ENCODE measurements at places on chromosomes 11 and 22.

DNA sequence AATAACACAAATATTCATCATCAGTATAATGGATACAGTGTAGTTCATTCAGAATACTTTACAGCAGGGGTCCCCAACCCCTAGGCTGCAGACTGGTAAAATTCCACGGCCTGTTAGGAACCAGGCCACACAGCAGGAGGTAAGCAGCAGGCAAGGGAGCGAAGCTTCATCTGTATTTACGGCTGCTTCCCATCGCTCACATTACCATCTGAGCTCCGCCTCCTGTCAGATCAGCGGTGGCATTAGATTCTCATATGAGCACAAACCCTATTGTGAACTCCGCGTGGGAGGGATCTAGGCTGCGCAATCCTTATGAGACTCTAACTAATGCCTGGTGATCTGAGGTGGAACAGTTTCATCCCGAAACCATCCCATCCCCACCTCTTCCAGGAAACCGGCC, 125.1 kb downstream of the SERGEF start:
- DNase-seq: no peak

GRCh38 chr22:32206774-32207758, 2.2 kb upstream of the RFPL2 start:
- DNase-seq: peak; percentile 39

- DNase-seq: no peak
Observed at GRCh38 chr22:38286915-38287669, 14.3 kb upstream of the TMEM184B start.

DNA sequence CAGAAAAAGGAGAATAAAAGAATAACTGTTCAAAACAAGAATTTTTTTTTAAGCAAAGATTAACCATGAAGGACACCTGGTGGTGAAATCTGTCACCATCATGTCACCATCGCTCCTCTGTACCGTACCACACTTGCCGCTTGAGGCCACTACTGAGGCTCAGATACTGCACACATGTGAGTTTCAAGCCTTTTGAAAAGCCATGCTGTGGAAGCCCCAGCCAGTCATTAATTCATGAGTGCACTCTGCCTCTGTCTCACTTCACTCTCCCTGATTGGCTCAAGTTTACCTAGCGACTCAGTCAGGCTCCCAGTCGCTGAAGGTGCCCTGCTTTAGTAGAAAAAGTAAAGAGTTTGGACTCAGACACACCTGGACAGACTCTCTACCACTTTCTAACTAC, 6.6 kb upstream of the MS4A12 start:
- DNase-seq: peak; percentile 19

DNA sequence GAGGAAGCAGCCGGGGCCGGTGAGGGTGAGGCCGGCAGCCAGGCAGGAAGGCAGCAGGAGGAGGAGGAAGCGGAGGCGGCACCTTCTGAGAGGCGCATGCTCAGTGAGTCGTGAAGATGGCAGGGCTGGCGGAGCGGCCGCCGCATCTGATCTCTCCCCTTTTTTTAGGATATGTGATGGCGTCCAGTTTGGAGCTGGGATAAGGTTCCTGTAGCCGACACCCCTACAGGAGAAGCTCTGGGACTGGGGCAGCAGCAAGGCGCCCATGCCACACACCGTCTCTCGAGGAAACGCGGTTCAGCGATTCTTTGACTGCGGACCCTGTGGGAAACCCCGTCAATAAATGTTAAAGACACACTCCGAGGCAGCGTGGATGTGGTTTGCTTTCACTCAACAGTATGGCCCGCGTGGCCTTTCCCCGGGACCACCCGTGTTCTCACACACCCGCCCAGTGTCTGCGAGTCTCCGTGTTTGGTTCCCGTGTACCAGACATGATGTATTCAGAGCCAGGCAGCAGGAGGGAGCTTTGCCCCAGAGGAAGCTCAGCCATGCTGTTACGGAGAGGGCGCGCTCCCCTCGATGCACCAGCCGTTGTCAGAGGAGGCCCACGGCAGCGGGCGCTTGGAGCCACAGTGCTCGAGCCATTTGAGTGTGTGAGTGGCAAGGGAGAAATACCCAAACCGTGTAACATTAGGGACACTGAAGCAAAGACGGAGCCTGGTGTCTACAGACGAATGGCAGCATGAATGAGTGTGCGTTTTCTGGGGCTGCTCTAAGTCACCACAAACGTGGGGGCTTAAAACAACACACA, 27.7 kb upstream of the PARVB start:
- peak; percentile 81 for DNase-seq

DNA sequence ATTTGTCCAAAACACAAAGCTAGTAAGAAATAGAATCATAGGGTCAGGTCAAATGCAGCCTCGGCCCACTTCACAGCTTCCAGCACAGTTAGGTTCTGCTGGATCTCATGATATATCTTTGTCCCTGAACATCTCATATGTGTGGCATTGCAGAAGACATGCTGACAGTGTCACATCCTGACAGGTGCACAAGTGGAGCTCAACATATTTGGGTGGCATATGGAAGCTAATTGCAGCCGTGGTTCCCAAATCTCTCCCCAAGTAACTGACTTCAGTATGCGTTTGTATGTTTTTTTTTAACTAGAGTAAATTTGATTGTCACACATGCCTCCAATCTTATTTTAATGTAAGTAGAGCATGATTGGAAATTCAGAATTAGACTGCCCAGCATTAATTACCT, 33.4 kb downstream of the NAV2 start:
- no peak for DNase-seq

DNA sequence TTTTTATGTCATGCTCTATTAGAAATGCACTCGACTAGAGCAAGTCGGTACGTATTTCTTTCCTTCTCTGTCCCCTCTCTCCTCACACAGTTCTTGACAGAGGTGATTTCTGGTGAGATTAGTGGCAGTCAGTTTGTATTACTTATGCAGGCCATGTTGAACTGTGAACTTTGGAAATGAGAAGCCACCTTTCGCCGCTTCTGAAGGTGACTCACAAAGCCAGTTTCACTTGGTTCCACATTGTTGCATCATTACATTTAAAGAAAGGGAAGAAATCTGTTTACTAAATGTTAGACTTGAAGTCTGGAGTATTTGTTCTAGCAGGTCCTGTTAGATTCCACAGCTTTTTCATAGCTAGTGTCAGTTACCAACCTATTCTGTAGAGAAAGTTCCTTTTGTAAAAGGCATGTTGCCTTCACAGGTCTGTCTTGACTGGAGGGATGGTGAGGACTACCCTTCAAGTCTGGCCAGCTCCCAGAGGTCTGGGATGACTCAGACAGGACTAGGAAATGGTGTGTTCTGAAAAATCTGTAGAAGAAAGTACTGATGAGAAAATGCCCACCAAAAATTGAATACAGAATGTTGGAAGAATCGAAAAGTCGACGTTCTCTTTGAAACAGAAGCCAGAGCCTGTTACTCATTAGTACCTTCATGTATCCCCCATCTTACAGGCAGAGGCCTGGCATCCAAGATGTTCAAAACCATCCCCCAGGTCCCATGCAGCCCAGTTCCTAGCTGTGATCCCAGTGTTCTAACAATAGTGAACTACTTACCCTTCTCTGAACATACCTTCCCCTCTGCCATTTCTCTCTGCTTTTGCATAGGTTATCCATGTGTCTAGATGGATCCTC, 181.4 kb downstream of the DBX1 start:
- DNase-seq: no peak

DNA sequence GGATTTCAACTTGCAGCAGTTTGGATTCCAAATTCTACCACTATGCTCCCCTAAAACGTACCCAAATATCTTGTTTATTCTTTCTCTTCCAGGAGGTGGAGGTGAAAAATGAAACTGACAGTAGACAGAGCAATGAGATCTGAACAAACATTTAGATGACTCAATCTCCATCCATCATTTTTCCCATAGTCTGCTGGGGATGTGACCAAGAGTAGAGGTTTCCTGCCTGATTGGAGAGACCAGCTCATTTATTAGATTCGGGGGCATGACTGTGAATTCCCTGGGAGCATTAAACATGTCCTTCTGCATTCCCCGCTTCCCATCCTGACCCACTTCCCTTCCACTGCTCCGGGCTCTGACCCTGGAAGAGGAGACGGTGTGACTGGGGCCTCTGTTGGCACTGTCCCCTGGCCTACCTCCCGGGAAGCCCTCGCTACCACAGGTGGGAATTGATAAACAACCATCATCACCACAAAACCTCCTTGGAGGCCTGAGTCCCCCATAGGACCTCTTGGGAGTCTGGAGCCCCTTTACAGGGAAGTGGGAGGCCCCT, 20.3 kb downstream of the DKK3 start:
- DNase-seq: peak; percentile 5

DNA sequence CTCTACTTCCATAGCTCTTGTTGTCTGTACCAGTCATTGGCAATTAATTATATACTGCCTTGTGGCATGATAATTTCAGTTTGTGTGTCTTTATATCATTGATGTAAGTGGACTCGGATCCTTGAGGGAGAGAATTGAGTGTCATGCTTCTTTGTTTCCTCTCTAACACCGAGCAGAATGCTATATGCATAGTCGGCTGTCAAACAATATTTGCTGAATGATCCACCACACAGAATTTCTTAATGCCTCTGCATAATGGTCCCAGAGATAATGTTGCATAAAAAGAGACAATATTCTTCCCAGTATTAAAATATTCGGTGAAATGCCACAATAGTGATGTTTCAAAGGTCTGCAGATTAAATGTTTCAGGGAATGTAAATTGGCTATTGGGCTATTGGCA, 664.8 kb downstream of the NTM start:
- DNase-seq: no peak

GRCh38 chr11:45000918-45001317, 50.2 kb upstream of the TP53I11 start:
- no peak for DNase-seq

DNA sequence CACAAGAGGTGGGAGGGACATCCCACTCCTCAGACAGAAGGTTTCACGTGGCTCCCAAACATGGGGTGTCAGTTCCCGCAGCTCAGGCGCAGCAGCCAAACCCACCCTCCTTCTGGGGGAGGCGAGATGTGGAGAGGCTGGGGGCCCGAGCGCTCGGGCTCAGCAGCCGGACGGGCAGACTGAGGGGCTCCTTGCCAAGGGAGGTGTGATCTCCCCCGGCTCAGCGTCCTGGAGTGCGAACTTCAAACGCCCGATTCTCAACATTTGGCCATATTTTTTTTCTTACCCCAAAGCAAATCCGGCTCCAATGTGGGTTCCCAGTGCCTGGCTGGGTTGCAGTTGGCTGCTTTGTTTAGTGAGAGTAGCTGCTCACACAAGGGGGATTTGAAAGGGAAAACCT, 477.9 kb downstream of the MN1 start:
- no peak for DNase-seq

GRCh38 chr11:129444274-129444673, 68.6 kb downstream of the BARX2 start:
- DNase-seq: no peak

DNA sequence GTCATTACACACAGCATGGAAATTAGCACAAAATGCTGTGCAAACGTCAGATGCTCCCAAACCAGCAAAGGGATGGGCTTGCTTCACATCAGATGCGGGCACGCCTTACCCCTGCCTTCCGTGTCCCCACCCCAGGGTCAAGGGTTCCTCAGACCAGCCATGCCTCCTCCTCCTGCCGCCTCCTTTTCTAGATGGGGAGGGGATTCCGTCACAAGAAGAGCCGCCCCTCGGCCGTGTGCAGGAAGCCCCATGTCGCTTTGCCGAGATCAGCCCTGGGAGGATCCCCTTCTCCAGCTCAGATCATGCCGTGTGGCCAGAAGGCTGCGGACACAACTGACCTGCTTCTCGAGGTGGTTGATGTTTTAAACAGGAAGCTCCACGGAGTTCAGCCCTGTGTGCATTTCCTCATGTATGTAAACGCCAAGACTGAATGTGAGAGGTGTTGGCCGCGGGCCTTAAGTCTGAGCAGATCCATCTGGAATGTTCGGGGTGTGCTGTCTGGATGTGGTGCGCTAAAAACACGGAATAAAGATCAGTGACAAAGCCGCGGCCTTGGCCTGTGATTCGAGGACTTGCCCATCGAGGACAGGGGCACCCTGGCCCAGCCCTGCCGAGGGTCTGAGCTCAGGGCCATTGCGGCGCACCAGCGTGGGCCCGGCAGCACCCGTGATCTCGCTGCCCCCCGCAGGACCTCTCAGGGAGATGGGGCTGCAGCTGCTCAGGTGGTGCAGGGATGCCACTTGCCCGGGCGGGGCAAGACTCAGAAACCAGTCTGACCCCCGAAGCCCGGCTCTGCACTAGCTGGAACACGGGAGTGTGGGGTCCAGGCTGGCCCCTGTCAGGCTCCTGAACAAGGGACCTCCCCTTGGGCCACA, 412.9 kb downstream of the TBC1D22A start:
- no peak for DNase-seq

DNA sequence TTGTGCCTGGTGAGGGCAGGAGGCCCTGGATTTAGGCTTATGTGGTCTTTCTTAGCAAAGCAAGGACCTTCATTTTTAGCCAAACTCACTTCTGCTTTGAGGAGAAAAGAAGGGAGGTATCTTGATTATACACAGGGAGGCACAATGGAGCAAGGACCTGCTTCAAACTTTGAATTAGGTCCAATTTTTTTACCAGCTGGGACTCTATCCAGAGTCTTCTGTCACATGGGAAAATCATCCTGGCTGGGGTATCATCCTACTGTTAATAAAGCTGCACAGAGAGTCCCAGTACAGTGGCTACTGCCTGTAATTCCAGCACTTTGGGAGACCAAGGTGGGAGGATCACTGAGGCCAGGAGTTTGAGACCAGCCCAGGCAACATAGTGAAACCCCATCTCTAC, 87.8 kb downstream of the CWC15 start:
- DNase-seq: no peak

- DNase-seq: no peak
Observed at GRCh38 chr22:48689206-48689605, 1138.5 kb downstream of the BRD1 start.

- DNase-seq: no peak
Observed at GRCh38 chr22:17753401-17753989, 20.8 kb downstream of the BID start.

DNA sequence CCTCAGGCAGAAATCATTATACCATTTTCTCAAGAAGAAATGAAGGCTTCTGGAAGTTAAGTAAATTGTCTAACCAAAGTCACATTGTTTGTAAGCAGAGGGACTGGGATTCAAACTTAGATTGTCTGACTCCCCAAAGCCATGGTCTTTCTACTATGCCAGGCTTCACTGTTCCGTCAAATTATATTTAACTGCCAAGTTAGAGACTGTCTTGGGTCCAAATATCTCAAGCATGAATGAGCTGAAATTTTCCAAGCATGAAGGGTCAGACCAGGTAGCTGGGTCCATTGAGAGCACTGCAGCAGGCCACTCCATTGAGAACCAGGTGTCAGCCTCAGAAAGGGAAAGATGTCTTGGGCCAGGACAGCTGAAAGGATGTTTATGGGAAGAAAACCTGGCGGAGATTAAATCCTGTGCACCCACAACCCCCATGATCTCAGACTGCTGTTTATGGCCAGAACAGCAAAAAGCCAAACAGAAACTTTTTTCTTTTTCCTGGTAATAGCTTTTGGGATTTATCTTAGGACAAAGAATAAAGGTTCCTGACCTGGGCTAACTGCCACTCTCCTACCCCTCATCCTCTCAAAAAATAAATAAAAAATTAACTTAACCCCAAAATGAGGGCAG, 612.3 kb downstream of the INSC start:
- DNase-seq: no peak

- no peak for DNase-seq
Observed at GRCh38 chr11:17807034-17807433, 72.5 kb downstream of the KCNC1 start.

Measured in activated T-cell treated with anti-CD3 and anti-CD28 coated beads, Interleukin-2, amount 50 U/mL, for 48 hours (primary cell).